Lung (tissue), 17 donors: ENCODE measurements at places on chromosomes 2 and 18.

- no peak for DNase-seq
Measured at GRCh38 chr2:222711315-222711940, 40.0 kb downstream of the MOGAT1 start.

- no peak for DNase-seq
Measured at GRCh38 chr18:75745147-75745546, 317.6 kb upstream of the SMIM21 start.

GRCh38 chr18:65091744-65092329 lies 659.0 kb upstream of the CDH7 start:
- peak; percentile 43 for DNase-seq

- no peak for DNase-seq
Measured at GRCh38 chr2:224807153-224807964, 91.2 kb upstream of the CCDC195 start.

GRCh38 chr2:212195626-212196025 lies 343.0 kb downstream of the ERBB4 start:
- DNase-seq, result peak; percentile 8

GRCh38 chr2:233798335-233799086 lies 20.4 kb downstream of the MROH2A start:
- no peak for DNase-seq

DNA sequence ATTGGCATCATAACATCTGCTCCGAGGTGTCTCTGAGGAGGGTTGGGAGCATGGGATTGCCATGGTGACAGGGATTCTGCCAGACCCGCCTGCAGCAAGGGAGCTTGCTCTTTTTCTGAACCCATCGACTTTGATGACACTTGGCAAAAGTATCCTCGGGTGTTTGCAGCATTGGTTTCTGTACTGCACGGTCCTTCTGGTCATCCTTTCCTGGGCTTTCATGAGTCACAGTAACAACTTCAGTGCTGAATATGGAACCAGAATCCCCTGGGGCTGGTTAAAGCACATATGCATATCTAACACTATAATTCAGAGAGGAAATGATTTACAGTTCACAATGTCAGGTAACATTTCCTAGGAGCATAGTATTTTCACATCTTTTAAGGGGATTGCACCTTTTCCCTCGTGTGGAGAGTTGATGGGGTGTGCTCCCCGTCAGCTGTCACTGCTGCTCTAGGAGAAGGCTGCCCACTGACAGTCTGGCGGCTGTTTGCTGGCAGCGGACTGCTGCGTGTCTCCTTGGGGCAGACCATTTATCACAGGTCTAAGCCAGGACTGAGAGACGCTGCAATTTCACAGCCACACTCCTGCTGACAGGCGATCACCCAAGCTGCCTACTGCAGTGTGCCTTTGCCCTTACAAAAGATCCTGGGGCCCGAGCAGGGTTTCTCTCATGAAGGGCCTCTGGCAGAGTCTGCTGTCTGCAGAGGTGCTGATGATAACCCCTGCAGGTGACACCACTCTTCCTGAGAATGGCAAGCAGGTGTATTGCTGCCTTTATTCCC lies 425.3 kb downstream of the THSD7B start:
- no peak for DNase-seq

- DNase-seq, result no peak
Measured at GRCh38 chr2:240725671-240726070, 34.0 kb downstream of the AQP12A start.

- no peak for DNase-seq
Measured at GRCh38 chr2:198117406-198118041, 313.1 kb downstream of the PLCL1 start.
